ENCODE measurements at places on chromosomes 12 and 14. TPM values are rescaled to one million over a fixed set of nuclear protein-coding genes. Genes with fewer than 3 reads are reported as not detected.

DNA sequence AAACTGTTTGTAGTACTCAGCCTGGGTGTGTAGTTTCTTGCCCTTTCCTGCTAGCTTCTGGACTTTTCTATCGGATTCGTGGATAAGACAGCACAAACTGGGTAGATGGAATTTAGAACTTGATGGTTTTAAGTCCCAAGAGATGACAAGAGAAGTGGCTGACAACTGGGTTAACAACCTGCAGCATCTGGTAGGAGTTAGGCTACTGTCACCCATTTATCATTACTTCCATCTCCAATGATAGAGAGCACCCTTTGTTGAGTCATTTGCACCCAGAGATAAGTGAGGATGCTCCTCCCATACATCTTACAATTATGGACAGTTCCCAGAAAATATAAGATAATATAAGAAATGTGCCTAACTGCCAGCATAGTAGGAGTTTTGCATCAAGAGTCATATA is 50.2 kb upstream of the FLRT2 start:
- no peak for DNase-seq

- no peak for DNase-seq
These were observed 14.7 kb downstream of the TPCN1 start for GRCh38 chr12:113235976-113236375.

SRP54 gene
- total RNA-seq, result 28.5 TPM

DNA sequence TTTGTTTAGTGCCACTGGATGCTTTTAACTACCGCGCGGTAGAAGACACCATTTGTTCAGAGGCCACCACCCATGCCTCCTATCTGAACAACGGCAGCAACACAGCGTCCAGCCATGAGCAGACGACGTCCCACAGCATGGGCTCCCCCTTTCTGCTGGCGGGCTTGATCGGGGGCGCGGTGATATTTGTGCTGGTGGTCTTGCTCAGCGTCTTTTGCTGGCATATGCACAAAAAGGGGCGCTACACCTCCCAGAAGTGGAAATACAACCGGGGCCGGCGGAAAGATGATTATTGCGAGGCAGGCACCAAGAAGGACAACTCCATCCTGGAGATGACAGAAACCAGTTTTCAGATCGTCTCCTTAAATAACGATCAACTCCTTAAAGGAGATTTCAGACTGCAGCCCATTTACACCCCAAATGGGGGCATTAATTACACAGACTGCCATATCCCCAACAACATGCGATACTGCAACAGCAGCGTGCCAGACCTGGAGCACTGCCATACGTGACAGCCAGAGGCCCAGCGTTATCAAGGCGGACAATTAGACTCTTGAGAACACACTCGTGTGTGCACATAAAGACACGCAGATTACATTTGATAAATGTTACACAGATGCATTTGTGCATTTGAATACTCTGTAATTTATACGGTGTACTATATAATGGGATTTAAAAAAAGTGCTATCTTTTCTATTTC is 93.2 kb downstream of the FLRT2 start:
- no peak for DNase-seq

SOX5 gene
- total RNA-seq, result 2.9 TPM

DNA sequence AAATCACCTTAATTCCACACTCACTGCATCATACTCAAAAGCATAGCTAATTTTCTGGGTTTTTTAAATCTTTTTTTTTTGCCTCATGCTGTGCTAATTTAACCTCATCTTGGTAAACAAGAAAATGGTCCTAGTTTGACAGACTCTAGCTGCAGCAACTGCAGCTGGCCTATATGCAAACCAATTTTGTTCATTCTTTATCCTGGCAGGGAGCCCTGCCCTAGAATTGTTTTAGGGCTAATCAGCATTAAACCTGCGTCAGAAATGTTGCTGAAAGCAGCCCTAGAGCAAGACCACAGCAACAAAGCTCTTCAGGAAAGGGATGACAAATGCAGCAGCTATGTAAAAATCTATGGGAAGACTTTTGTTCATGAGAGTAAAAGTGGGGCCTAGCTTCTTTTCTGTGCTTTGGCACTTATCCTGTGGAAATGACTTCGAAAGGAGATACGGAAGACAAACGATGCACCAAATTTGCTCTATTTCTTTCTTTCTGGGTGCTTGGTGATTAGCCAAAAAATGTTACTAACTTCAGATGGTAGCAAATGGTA is 72.2 kb downstream of the DENND5B start:
- no peak for DNase-seq

TRIAP1 gene
- total RNA-seq, result 17.9 TPM

SNX6 gene
- total RNA-seq, result 60.4 TPM

GRCh38 chr12:38985961-38986360 is 80.6 kb upstream of the CPNE8 start:
- no peak for DNase-seq

GRCh38 chr12:75592638-75593335 is 81.4 kb upstream of the KRR1 start:
- DNase-seq, result no peak

DNA sequence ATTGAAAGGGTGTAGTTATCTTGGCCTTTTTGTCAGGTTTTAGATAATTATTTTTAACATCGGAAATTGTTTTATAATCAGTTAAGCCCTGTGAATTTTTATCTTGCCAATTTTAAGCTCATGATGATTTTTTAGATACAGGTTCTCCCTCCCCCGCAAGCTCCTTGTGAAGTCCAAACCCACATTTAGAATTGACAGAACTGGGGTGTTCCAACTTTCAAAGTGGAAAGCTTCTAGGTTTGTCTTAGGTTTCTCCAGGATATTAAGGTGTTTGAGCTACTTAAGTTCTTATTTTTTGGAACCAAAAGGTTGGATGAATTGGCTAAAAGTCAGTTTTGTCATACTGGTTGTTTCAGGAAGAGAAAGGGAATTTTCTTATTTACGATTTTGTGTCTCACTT is 49.1 kb downstream of the ATP2A2 start:
- no peak for DNase-seq

- DNase-seq, result no peak
These were observed 12.2 kb downstream of the POLR3B start for GRCh38 chr12:106369624-106370346.

- DNase-seq, result no peak
These were observed 61.1 kb downstream of the NINJ2 start for GRCh38 chr12:601976-602699.

LRFN5 gene
- total RNA-seq, result 0.30 TPM

SYNE3 gene
- total RNA-seq, result 11.3 TPM

- DNase-seq, result no peak
These were observed 14.7 kb downstream of the SERPINA1 start for GRCh38 chr14:94373708-94374107.

GRCh38 chr12:102652645-102653313 is 172.4 kb upstream of the IGF1 start:
- no peak for DNase-seq

- DNase-seq, result no peak
These were observed 400.6 kb downstream of the RGS6 start for GRCh38 chr14:72332871-72333270.

DNA sequence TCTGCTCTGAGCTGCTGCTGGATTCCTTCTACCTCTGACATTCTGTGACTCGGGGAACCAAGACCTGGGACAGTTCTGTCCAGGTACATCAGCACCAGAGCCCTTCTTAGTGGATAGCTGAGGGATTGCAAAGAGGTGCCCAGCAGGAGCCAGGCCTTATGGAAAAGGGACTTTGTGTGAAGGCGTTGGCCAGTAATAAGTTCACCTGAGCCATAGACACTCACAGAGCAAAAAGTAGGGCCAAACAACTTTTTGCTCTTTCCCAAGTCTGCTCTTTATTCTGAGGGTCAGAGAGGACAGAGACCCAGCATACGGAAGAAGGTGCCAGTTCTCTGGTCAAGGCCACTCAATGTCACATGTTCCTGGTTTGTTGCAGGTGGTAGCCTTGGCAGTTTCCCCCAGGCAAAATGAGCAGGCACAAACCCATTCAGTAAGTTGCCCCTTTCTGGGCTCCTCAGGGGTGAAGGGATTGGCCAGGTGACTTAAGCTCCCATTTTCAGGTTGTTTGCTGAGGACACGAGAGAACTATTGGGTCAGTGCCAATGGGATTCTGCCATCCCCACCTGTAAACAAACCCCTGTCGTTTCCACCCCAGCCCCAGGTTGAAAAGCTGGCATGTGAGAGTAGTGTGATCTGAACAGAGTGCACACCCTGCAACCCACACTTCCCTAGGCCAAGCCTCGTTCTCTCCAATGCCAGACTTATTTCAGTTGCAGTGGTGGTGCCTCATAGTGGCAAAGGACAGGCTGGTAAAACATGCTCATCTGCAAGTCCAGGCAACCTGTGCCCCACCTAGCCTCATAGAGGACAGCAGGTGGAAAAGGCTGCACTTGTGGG is 150.3 kb downstream of the SMOC1 start:
- no peak for DNase-seq

CABP1 gene
- 4.2 TPM for total RNA-seq

GPR65 gene
- 0.25 TPM for total RNA-seq

DNA sequence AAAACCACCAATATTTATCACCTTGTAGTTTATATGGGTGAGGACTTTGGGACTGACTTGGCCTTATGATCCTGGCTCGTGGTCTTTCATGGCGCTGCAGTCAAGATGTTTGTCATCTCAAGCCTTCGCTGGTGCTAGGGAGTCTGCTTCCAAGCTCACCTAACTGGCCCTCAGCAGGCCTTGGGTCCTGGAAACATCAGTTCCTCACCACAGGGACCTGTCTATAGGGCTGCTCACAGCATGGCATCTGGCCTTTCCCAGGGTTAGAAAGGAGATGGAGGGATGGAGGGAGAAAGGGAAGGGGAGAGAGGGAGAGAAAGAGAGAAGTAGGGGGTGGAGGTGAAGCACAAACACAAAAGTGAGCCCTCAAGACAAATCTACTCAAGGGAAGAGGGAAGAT is 31.7 kb downstream of the VCPKMT start:
- no peak for DNase-seq

FLVCR2 gene
- total RNA-seq, result 3.2 TPM

- DNase-seq, result no peak
These were observed 967.8 kb downstream of the TMEM121 start for GRCh38 chr14:106493962-106494823.

CACNA1C gene
- total RNA-seq, result 137 TPM

LGR5 gene
- total RNA-seq, result not detected

- peak; percentile 90 for DNase-seq
These were observed 60.0 kb downstream of the DDX51 start for GRCh38 chr12:132083941-132084620.

POTEG gene
- not detected for total RNA-seq

DNA sequence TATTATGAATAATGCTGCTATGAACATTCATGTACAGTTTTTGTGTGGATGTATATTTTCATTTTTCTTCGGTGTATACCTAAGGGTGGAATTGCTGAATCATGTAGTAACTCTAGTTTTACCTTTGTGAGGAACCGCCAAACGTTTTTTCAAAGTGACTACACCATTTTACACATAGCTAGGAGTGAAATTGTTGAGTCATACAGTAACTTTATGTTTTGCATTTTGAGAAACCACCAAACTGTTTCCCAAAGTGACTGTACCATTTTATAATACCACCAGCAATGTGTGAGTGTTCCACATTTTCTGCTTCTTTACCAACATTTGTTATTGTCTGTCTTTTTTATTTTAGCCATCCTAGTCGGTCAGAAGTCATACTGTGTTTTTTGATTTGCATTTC is 3.1 kb upstream of the TPH2 start:
- no peak for DNase-seq

GRCh38 chr14:93431036-93431670 is 414 bp downstream of the UNC79 start:
- no peak for DNase-seq

- peak; percentile 25 for DNase-seq
These were observed 500 bp downstream of the GPR137C start for GRCh38 chr14:52553002-52553670.

DNA sequence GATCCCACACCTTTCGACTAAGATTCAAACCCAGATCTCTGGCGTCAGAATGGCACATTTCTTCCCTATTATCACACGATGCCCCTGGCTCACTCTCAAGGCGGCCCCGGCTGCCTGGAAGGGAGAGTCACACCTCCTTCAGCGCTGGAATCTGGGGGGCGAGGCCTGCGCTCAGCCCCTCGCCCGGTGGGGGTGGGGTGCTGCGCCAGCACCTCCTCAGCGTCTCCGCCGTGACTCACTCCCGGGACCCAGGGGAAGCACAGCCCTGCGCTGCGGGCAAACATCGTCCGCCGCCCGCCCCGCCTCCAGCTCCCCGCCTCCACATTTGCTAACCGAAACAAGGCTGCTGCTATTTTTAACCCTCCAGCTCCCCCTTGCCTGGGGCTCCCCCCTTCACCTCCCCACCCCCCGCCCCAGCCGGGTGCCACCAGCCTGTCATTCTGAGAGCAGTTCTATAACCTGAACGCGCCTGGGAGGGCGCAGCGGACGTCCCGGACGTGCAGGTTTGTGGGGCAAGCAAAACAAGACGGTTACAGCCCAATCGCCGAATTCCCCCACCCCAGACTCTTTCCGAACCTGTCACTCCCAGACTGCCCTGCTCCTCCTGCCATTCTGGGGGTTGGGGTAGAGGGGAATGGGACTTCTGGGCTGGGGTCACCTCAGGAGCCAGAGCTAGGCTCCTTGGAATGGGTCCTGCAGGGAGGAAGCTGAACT is 6.7 kb downstream of the HDAC7 start:
- DNase-seq, result peak; percentile 91

BICD1 gene
- total RNA-seq, result 8.5 TPM

KMT2D gene
- 38.5 TPM for total RNA-seq

PPP4R4 gene
- total RNA-seq, result not detected

- no peak for DNase-seq
These were observed 117.8 kb downstream of the ESR2 start for GRCh38 chr14:64176330-64176729.

GPRC5A gene
- 0.77 TPM for total RNA-seq

DNA sequence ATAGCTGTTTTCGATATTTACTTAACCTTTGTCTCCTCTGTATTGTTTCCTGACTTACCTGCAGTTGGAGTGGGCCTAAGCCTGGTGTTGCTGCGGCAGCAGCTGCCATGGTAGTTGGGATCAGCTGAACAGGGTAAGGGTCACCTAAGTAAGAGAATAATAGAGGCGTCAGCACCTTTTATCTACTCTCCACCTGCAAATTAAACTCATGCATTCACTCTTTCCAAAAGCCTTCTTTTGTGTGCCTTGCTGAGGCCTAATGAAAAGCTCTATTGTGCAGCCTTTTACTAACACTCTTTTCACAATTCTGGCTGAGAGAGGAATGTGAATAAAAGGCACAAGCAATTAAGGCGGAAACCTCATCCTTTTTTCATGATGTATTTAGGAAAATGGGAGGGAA is 308.7 kb downstream of the SOX5 start:
- DNase-seq, result no peak

DNA sequence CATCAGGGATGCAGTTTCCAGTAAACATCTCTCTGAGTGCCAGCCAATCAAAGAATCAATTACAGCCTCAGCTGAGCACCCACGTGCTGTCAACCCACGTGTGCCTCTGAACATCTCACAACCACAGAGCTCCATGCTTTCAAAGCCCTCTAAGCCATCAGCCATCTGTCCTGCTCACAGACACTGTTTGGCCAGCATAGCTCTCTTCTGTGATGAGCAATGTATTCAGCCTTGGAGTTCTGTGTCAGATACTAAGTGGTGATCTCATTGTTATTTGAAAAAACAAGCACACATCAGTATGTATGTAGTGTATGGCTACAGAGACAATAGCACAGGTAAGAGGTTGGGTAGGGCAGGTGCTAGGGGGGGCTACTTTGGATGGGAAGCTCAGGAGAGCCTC is 94.3 kb downstream of the RGS6 start:
- no peak for DNase-seq

- DNase-seq, result no peak
These were observed 827.6 kb downstream of the NRXN3 start for GRCh38 chr14:78997811-78998210.

PRR4 gene
- 1.2 TPM for total RNA-seq

CD163L1 gene
- total RNA-seq, result 2.5 TPM

ADSS1 gene
- total RNA-seq, result 218 TPM
